ENCODE measurements at places on chromosomes 4 and X. TPM values are rescaled to one million over a fixed set of nuclear protein-coding genes. Genes with fewer than 3 reads are reported as not detected.

Gene AADAT
- total RNA-seq, result not detected

Gene MAGEA9B
- not detected for total RNA-seq

GRCh38 chrX:122501652-122502051, 682.4 kb upstream of the GRIA3 start:
- DNase-seq, result no peak
- H3K4me1 ChIP-seq, result no peaks in the 10 kb centered on the region
- no peaks in the 10 kb centered on the region for H3K27me3 ChIP-seq
- H3K36me3 ChIP-seq, result no peaks in the 10 kb centered on the region
- no peak overlapping the region for H3K4me3 ChIP-seq

DNA sequence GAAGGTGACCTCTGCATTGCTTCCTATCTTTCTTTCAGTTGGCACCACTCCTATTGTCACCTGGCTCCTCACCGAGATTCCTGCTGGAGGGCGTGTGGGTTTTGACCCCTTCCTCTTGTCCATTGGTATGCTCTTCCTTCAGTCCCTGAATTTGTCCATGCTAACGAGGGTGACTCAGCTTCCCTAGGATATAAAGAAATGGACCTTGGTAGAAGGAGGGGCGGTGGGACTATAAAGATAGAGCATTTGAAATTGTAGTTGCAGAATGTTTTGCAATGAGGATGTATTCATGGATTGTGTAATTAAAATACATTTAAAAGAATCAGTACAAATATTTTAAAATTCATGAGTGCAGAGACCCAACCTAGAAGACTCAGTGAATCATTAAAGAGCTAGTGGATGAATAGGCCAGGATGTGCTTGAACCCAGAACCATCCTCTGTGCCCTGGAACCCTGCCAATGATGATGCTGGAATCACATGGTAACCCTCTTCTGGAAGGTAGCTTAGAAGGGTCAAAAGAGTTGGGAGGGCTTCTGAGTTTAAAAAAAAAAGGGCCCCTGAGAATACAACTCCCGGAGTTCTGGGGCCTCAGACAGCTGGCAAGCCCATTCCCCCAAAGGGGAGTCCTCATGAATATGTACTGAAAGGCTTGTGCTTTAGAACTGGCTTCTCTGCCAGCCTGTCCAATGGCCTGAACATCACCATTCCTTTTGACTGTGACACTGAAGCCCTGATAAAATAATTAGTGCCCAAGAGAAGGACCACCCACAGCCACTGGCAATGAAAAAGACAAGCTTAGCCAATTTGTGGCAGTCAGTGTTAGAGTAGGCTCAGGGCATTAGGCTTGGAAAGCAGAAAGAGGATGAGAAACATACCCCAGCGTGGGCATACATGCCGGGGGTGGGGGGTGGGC, 8.0 kb downstream of the XPNPEP2 start:
- H3K36me3 ChIP-seq, result no peaks in the 10 kb centered on the region
- H3K4me3 ChIP-seq, result no peak overlapping the region
- no peak for DNase-seq
- peaks cover 2% of the 10 kb centered on the region for H3K27me3 ChIP-seq
- peaks cover 28% of the 10 kb centered on the region for H3K4me1 ChIP-seq

- no peak overlapping the region for H3K4me3 ChIP-seq
- no peaks in the 10 kb centered on the region for H3K36me3 ChIP-seq
- no peak overlapping the region for H3K27ac ChIP-seq
- DNase-seq, result no peak
Observed at GRCh38 chrX:22660756-22661155, 339.0 kb upstream of the DDX53 start.

DNA sequence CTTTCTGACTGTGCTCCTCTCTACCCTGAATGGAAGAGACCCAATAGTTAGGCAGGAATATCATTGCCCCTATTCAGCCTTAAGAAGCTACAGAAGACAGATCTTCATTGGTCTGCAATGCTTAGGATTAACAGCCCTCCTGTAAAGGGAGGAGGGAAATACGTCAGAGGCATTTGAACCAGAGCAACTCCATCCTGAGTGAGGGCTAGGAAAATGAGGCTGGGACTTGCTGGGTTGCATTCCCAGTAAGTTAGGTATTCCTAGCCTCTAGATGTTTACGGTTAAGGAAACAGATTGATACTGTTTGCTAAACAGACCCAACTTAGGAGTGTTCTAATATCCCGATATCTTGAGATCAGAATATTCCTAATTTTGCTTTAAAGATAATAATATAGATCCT, 63.5 kb downstream of the PCDH18 start:
- no peak overlapping the region for H3K27ac ChIP-seq
- no peak for DNase-seq
- H3K36me3 ChIP-seq, result no peaks in the 10 kb centered on the region
- H3K27me3 ChIP-seq, result no peaks in the 10 kb centered on the region

- no peaks in the 10 kb centered on the region for H3K27me3 ChIP-seq
- no peak for DNase-seq
- no peaks in the 10 kb centered on the region for H3K36me3 ChIP-seq
- no peak overlapping the region for H3K27ac ChIP-seq
- H3K4me3 ChIP-seq, result no peak overlapping the region
Observed at GRCh38 chr4:176610594-176610993, 182.1 kb downstream of the VEGFC start.

DNA sequence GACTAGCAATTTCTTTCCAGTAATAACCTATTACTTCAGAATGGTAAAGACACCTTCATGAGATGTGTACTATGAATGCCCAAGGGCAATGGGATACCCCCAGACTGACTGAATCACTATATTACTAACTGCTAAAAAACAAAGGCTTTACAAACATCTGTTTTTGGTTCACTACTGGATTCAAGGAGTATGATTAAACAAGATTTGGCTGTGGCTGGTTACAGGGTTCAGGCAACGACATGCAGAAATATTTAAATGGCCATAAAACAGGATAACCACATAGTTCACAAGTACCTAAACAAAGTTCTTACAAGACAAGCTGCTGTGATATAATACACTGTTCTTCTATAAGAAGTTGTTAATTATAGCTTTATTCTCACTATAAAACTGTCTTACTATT, 128.2 kb downstream of the FRYL start:
- no peak overlapping the region for H3K4me3 ChIP-seq
- peaks cover 13% of the 10 kb centered on the region for H3K36me3 ChIP-seq
- no peak overlapping the region for H3K27ac ChIP-seq
- DNase-seq, result no peak

DNA sequence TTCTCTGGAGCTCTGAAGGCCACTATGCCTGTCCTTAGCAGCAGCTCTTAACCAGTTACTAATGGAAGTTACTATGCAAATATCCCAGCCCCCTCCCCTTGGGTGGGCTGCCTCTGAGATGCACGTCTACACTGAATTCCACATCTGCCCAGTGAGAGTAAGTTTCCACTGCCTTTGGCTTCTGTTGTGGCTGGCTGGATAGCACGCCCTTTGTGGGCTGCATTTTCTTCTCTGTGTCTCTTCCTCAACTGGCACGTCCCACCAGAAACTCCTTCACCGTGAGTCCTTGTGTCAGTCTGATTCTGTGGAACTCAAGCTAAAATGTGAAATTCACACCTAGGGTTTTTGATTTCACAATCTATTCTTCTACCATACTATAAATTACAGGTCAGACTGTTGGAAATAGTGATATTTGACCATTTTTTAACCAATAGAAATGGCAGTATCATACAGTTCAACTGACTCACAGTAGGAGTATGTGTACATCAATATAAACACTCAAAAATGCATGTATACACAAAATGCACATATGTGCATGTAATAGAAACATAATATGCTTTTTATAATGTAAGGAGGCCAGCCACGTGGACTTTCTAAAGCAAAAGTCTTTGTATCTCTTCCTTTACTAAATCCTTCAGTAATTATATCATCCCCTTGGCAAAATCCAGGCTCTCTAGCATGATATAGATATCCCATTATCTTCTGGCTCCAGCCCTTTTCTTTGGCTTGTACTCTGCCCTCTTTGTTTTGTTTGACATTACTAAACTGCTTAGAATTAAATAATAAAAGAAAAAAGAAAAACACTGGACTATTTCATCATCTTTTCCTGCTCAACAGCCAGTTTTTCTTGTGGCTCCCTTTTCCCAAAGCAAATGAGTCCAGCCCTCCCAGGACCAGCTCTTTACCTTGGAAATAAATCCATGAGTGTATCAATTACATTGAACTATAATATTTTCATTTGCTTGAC, 33.2 kb upstream of the LDB2 start:
- no peaks in the 10 kb centered on the region for H3K27me3 ChIP-seq
- no peak overlapping the region for H3K4me3 ChIP-seq
- no peaks in the 10 kb centered on the region for H3K36me3 ChIP-seq

All from activated T-helper 2 cell treated with anti-CD3 and anti-CD28 coated beads, Interferon-gamma antibody, Interleukin-2, Interleukin-4, amounts not matched to agents 10 μg/mL and 5 μg/mL and 100 μg/mL, durations not matched to agents 14 hours and 24 hours and 36 hours (primary cell).